ENCODE measurements at places on chromosomes 5 and 9. TPM values are rescaled to one million over a fixed set of nuclear protein-coding genes. Genes with fewer than 3 reads are reported as not detected.

GRCh38 chr9:96156171-96156974, 145.6 kb downstream of the HSD17B3 start:
- no peak for DNase-seq

DNA sequence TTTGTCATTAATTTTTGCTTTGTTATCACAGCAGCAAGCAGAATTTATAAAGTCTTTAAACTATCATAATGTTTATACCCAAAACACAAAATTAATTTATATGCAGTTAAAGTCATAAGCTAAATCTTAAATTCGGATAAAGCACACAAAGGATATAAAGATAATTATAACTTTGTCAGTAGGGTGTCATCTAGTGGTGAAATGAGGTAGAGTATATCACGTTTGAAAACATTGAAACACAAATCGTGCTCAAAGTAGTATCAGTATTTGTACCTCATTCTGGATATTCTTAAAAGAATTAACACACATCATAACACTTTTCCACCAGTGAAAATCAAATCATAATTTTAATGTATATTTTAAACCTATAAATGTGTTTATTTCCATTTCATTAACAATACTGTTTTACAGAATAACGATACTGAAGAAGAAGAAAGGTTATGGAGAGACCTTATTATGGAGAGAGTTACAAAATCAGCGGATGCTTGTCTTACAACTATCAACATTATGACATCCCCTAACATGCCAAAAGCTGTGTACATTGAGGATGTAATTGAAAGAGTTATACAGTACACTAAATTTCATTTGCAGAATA, 129.5 kb downstream of the NIPBL start:
- DNase-seq = peak; percentile 15

DNA sequence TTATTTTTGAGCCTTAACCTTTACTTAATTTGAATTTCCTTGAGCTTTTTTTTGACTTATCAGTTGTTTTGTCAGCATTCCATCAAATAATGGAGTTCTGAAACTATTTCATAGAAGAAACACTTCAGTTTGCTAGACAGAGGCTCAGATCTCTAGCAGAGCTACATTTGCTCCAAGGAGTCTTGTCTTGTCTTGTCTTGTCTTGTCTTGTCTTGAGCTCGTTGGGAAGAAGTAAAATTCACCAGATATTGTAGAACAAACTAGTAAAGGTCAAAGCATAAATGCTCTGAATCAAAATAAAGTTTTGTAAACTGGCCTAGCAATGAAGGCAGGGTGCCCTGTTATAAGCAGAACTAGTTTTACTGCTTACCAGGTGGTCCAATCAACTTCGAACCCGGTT, 33.5 kb downstream of the RAB24 start:
- peak; percentile 75 for DNase-seq

DNA sequence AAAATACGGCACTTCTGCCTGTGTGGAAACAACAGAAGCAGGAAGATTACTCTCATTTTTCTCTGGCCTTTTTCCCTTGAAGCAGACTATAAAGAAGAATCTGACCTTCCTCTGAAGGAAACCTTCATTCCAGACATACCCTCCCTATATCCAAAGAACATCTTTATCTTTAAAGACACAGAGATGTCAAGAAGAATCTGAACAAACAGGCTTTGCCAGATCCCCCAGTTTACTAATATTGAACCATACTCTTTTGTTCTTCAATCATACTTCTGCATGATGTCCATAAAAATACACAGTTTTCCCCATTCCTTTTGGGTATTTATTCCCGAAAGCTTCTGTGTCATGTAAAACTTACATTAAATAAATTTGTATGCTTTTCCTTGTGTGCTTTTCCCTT, 225.8 kb downstream of the MAT2B start:
- DNase-seq = no peak

The AHRR gene
- 0.07 TPM for polyA plus RNA-seq

The DYNC2I2 gene
- polyA plus RNA-seq = 84.8 TPM
